ENCODE measurements at places on chromosomes 3 and 15. TPM values are rescaled to one million over a fixed set of nuclear protein-coding genes. Genes with fewer than 3 reads are reported as not detected.
A peak's percentile ranks its signal among the peaks of the same experiment; 100 is the strongest.

GRCh38 chr3:37462452-37462851 lies 288.1 kb upstream of the LRRFIP2 start:
- no peaks in the 10 kb centered on the region for H3K27me3 ChIP-seq
- no peak for DNase-seq
- no peaks in the 10 kb centered on the region for H3K36me3 ChIP-seq
- no peaks in the 10 kb centered on the region for H3K4me1 ChIP-seq
- no peak overlapping the region for H3K27ac ChIP-seq
- H3K4me3 ChIP-seq = no peak overlapping the region

DNA sequence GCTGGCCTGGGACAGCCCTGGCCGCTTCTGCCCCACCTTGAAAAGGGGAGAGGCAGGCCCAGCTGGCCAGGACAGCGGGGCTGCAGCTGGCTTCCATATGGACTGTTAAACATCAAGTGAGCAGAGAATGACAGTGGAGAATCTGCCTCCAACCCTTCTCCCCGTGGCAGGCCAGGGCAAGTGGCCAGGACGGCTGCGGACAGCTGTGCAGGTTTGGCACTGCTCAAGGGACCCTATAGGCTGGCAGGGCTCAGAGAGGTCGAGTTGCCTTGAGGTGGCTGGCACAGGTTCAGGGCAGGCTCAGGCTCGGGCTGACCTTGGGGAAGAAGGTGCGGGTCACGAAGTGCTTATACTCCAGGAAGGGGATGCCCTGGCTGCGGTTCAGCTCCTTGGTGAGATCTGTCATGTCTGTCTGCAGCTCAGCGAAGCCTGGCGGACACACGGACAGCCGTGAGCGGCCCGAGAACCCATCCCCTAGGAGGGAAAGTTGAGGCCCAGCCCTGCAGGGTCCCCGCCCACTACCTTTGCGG lies 24.3 kb downstream of the H1-8 start:
- DNase-seq = no peak
- no peaks in the 10 kb centered on the region for H3K27me3 ChIP-seq
- no peaks in the 10 kb centered on the region for H3K4me1 ChIP-seq
- H3K36me3 ChIP-seq = no peaks in the 10 kb centered on the region
- H3K27ac ChIP-seq = no peak overlapping the region

- no peaks in the 10 kb centered on the region for H3K27me3 ChIP-seq
- no peak overlapping the region for H3K27ac ChIP-seq
- no peaks in the 10 kb centered on the region for H3K36me3 ChIP-seq
- no peak overlapping the region for H3K4me3 ChIP-seq
- H3K4me1 ChIP-seq = peaks cover 3% of the 10 kb centered on the region
Observed at GRCh38 chr3:186169379-186169778, 60.5 kb upstream of the ETV5 start.

DNA sequence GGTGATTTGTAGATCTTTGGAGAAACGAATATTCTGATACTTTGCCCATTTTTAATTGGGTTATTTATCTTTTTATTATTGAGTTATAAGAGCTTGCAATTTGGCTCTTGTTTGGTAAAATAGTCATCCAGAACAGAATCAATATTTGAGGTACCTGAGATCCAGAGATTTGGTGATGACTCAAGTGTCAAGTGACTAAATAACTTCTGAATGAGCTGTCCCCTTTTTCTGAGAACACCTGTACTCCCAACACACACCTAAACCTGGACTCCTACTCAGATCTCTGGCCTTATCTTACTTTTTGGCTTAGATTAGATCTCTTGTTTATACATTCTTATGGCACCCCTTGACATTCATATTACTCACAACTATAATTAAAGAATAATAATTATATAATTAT lies 3.1 kb upstream of the TRA2B start:
- H3K27ac ChIP-seq = no peak overlapping the region
- H3K4me1 ChIP-seq = peaks cover 5% of the 10 kb centered on the region
- H3K4me3 ChIP-seq = no peak overlapping the region
- no peaks in the 10 kb centered on the region for H3K36me3 ChIP-seq

DNA sequence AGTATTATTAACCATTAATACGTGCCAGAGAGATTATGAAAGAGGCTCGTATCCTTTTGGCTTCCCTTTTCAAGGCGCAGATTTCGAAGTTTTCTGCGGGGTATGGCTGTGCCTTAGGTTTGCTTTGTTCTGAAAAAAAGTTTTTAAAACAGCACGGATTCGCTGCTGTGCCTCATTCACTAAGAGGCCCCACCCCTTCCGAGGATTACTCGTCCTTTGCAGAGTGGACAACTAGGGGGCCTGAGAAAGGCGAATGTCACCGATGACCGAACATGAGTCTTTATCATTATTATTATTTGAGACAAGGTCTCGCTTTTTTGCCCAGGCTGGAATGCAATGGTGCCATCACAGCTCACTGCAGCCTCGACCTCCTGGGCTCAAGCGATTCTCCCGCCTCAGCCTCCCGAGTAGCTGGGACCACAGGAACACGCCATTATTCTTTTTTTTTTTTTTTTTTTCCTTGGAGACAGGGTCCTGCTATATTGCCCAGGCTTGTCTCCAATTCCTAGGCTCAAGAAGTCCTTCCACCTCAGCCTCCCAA lies 684 bp upstream of the RPS27L start:
- H3K4me3 ChIP-seq = peak overlapping the region; percentile 90
- H3K36me3 ChIP-seq = peaks cover 8% of the 10 kb centered on the region
- H3K27ac ChIP-seq = peak overlapping the region; percentile 96

- no peak for DNase-seq
- no peak overlapping the region for H3K4me3 ChIP-seq
- no peak overlapping the region for H3K27ac ChIP-seq
- H3K4me1 ChIP-seq = peaks cover 23% of the 10 kb centered on the region
Observed at GRCh38 chr3:43176666-43177065, 70.8 kb upstream of the POMGNT2 start.

DNA sequence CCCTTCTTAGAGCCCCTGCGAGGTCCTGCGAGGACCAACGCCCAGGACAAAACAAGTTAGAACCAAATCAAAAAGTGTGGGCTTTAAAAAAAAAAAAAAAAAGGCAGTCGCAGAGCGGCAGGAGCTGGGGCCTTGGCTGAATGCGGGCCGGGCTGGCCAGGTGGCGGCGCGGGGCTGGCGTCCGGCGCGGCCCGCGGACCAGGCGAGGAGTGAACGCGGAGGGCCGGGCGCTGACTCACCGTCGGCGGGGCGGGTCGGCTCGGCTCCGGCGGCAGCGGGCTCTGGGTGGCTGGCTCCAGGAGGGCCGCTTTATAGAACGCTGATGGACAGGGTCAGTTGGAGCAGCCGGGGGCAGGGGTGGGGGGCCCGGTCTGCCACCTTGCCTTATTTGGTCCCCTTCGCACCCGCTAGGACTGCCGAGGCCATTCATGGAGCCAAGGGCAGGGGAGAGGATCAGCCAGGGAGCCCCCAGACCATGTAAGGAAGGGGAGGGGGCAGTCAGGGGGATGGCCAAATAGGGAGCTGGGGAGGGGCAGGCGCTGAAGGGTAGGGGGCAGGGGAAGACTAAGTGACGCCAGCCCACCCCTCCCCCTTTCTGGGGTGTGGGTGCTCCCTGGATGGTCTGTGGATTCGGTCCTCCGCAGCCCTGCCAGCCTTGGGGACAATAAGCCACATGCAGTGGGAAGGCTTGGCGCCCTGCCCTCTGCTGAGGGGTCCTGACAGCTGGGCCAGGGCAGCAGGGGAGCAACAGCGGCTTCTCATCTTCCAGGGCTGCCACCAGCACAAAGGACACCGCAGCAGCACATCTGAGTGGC lies at the start of gene ACTC1:
ACTC1 (minus strand) TSS at position 283 of the 815 bp plus-strand sequence. CDS start 741 bp downstream, outside the sequence.
- peaks cover 23% of the 10 kb centered on the region for H3K4me1 ChIP-seq
- H3K36me3 ChIP-seq = no peaks in the 10 kb centered on the region
- no peak within 1 kb of the TSS for H3K4me3 ChIP-seq
- no peak within 1 kb of the TSS for H3K27ac ChIP-seq
- H3K27me3 ChIP-seq = peaks cover 32% of the 10 kb centered on the region

DNA sequence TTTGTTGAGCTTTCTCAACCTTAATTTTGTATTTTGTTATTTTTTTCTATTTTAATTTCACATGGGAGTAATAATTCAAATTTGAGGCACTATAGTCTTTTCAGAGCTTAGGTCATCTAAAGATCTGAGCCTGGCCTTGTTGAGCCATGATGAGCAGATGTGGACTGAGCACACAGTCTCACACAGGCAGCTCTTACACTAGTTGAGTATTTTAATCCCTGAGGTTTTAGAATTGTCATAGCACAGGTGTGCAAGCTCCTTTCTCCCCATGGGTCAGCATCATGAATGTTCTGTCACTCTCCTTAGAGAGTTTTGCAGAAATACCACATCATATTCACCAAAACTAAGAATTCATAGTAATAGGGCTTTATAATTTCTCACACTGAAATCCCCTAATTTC lies 4.9 kb downstream of the ZBTB38 start:
- no peak overlapping the region for H3K27ac ChIP-seq
- peaks cover 13% of the 10 kb centered on the region for H3K4me1 ChIP-seq
- no peaks in the 10 kb centered on the region for H3K27me3 ChIP-seq
- no peak overlapping the region for H3K4me3 ChIP-seq

GRCh38 chr3:55202326-55202725 lies 274.5 kb upstream of the LRTM1 start:
- H3K4me3 ChIP-seq = no peak overlapping the region
- H3K4me1 ChIP-seq = peaks cover 8% of the 10 kb centered on the region
- H3K36me3 ChIP-seq = no peaks in the 10 kb centered on the region
- H3K27me3 ChIP-seq = no peaks in the 10 kb centered on the region

- no peaks in the 10 kb centered on the region for H3K36me3 ChIP-seq
- H3K4me1 ChIP-seq = peaks cover 6% of the 10 kb centered on the region
- no peak overlapping the region for H3K4me3 ChIP-seq
- no peaks in the 10 kb centered on the region for H3K27me3 ChIP-seq
- DNase-seq = no peak
Observed at GRCh38 chr3:129018751-129019150, 17.6 kb downstream of the EFCC1 start.

DNA sequence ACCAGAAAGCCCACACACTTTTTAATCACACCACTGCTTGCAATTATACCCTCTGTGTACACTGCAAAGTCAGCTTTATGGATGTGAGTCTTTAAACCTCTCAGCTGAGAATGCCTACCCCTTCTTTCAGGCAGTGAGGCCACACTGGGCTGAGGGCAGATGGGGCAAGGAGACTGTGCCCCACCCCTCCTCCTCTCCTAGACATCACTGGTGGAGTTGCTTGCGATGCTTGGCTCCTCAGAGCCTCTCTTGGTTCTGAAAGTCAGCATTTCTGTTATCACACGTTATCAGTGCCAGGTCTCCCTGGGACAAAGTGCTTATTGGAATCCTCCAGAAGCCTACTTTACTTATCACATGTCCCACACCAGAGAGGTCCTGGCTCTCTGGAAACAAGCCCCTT lies 128.2 kb downstream of the ZNF621 start:
- no peaks in the 10 kb centered on the region for H3K27me3 ChIP-seq
- no peak overlapping the region for H3K4me3 ChIP-seq
- peak; percentile 21 for DNase-seq
- H3K36me3 ChIP-seq = no peaks in the 10 kb centered on the region

DNA sequence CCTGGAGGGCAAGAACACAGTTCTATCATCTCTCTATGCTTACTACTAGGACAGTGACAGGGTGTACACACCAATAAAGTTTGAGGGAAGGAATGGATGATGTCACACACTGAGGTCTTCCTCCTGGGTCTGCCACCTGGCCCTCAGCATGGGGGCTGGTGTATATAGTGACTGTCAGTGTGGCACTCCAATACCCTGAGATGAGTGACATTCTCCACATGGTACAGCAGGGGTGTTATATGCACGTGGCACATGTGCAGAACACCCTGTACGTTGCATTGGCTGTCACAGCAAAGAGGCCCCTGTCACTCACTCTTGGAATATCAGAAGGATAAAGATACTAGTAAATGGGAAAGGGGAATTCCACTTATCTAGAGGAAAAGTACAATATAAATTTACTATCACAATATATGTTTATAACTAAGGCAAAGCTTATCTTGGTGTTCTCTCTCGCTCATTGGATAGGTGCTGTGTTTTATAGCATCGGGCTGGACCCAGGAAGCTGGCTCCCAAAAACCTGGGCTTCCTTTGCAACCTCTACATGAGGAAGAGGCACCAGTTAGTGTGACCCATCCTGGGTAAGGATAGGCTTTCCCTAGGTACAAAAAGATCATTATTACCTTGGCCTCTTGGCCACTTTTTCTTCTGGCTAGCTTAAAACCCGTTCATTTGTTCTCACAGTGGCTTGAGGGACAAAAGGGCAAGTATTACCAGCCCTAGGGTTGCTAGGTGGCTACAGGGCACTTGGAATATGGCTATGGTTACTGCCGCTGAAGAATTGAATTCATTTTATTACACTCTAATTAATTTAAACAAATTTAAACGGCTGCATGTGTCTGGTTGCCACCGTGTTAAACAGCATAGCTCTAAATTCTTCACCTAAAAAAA lies 54.8 kb upstream of the HES1 start:
- no peak overlapping the region for H3K27ac ChIP-seq
- no peaks in the 10 kb centered on the region for H3K27me3 ChIP-seq
- DNase-seq = no peak
- peaks cover 9% of the 10 kb centered on the region for H3K4me1 ChIP-seq

- H3K27me3 ChIP-seq = no peaks in the 10 kb centered on the region
- DNase-seq = no peak
- H3K4me1 ChIP-seq = peaks cover 3% of the 10 kb centered on the region
- no peak overlapping the region for H3K27ac ChIP-seq
- H3K4me3 ChIP-seq = no peak overlapping the region
- H3K36me3 ChIP-seq = no peaks in the 10 kb centered on the region
Observed at GRCh38 chr3:129346695-129347457, 68.2 kb downstream of the HMCES start.

- H3K27me3 ChIP-seq = no peaks in the 10 kb centered on the region
- H3K4me1 ChIP-seq = no peaks in the 10 kb centered on the region
- H3K27ac ChIP-seq = peak overlapping the region; percentile 15
- H3K4me3 ChIP-seq = no peak overlapping the region
Observed at GRCh38 chr3:113183748-113184661, 27.4 kb upstream of the BOC start.

DNA sequence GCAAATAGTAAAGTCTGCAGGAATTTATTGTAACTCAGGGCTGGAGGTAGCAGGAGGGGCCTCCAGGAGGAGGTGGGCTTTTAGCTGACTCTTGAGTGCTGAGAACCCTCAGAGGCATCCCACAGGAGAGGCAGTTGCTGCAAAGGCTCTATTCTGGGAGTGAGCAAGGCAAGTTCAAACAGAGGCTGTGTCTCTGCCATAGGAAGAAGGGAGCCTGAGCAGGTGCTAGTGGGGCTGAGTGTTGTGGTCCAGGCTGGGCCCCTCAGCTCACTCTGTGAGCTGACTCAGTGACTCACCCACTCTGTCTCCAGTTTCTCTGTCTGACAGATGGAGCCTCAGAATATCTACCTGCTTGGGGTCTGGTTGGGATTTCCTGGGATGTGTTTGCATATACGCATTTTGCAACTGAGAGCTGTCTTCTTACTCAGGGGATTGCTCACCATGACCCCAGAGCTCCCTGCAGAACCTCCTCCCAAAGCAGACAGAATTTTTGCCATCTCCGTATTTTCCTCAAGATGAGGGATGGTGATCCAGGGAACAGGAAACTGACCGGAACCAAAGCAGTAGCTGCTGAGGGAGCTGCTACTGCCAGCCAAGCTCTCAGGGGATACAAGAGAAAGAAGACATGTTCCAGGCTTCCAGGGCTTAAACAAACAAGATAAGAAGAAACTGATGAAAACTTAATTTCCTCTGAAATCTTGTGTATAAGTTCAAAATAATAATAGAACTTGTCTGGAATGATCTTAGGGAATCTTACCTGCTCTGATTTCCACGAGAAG lies 13.6 kb upstream of the NOX5 start:
- DNase-seq = no peak
- no peaks in the 10 kb centered on the region for H3K27me3 ChIP-seq

The USF3 gene
- total RNA-seq = 18.8 TPM

The HYAL3 gene
- total RNA-seq = 9.0 TPM

The CPN2 gene
- 3.5 TPM for total RNA-seq

The WNT7A gene
- 0.28 TPM for total RNA-seq

The LINGO1 gene
- total RNA-seq = 3.3 TPM

The MITF gene
- total RNA-seq = 7.1 TPM

The STX19 gene
- total RNA-seq = 0.16 TPM

The MYLK gene
- total RNA-seq = 17.7 TPM

The TJP1 gene
- total RNA-seq = 88.7 TPM

The FES gene
- 5.7 TPM for total RNA-seq

Measured in hepatocyte (in vitro differentiated cells).